ENCODE measurements at places on chromosomes 6 and 20. TPM values are rescaled to one million over a fixed set of nuclear protein-coding genes. Genes with fewer than 3 reads are reported as not detected.

- H3K4me1 ChIP-seq = no peaks in the 10 kb centered on the region
- H3K36me3 ChIP-seq = no peaks in the 10 kb centered on the region
- H3K4me3 ChIP-seq = no peak overlapping the region
- DNase-seq = no peak
- H3K27me3 ChIP-seq = no peaks in the 10 kb centered on the region
- peak overlapping the region; percentile 3 for H3K27ac ChIP-seq
Measured at GRCh38 chr20:8454137-8454712, 322.2 kb downstream of the PLCB1 start.

DNA sequence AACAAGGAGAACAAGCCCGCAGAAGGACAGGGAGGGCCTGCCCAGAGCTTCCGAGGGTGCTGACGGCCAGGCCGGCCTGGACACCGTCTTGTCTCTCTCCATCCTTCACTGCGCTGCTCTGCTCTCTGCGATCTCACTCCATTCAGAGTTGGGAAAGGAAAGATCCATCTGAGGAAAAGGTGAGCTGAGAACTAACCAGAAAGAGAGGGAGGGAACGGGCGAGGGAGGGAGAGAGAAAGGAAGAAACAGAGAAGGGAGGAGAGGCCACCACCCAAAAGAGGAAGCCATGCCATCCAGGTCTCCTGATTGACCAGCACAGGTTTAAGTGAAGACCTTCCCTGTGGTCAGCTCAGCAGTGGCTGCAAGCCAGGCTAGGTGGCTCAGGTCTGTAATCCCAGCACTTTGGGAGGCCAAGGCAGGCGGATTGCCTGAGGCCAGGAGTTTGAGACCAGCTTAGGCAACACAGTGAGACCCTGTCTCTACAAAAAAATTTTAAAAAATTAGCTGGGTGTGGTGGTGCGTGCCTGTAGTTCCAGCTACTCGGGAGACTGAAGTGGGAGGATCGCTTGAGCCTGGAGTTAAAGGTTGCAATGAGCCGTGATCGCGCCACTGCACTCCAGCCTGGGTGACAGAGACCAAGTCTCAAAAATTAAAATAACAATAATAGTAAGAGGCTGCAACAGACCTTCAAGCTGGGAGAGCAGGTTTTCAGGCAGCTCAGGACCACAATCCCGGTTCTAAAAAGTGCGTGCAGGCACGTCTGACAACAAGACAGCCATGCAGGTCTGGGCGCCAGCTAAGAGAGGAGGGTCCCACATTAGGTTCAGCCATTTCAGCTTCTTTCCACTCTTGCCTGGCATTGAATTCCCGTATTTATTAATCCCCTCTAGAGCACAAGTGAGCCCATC lies 34.2 kb upstream of the DLGAP4 start:
- no peak overlapping the region for H3K4me3 ChIP-seq
- H3K27ac ChIP-seq = no peak overlapping the region
- no peaks in the 10 kb centered on the region for H3K4me1 ChIP-seq
- H3K27me3 ChIP-seq = peaks cover 21% of the 10 kb centered on the region
- no peaks in the 10 kb centered on the region for H3K36me3 ChIP-seq
- DNase-seq = peak; percentile 24

The ABT1 gene
- total RNA-seq = 19.4 TPM

DNA sequence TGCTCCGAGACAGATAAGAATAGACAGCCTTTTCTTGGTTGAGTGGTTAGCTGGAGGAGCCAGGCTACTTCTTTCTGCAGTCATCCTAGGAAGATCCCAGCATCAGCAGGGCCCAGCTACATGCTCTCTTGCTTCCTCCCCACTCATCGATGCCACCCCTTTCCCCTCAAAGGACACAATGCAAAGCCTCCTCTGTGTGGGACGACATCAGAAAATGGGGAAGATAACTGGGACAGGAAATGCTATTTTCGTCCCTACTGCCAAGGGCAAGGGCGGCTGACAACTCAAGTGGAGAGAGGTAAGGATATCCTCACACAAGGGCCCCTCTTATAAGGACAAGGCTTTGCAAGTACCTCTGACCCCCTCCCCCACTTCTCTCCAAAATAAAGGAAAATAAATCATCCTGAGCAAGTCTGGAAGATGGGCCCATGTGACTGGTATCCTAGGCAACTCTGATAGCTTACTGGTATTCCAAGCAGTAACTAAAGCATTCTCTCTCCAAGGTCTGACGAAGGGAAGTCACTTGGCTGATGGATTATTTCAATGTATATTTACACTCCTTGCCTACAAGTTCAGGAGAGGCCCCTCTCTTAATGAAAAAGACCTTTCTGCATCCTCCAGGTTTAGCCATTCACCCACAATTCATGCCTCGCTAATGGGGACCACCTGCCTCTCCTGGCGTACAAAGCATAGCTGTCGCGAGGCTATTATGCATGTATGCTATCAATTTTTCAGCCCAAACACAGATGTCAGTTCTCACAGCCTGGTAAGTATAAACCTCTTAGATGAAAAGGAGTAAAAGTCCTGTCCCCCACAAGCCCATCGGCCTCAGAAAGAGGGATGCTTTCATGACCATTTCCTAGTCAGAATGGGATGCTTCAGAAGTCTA lies 11.3 kb downstream of the ELMO2 start:
- H3K27ac ChIP-seq = no peak overlapping the region
- H3K4me1 ChIP-seq = peaks cover 23% of the 10 kb centered on the region
- no peak overlapping the region for H3K4me3 ChIP-seq
- peaks cover 31% of the 10 kb centered on the region for H3K36me3 ChIP-seq

The RBPJL gene
- total RNA-seq = not detected

- H3K27me3 ChIP-seq = no peaks in the 10 kb centered on the region
- DNase-seq = peak; percentile 35
- no peak overlapping the region for H3K4me3 ChIP-seq
- no peak overlapping the region for H3K27ac ChIP-seq
- H3K36me3 ChIP-seq = no peaks in the 10 kb centered on the region
Measured at GRCh38 chr20:44089987-44090674, 96.9 kb downstream of the JPH2 start.

GRCh38 chr6:111854683-111855082 lies 18.6 kb downstream of the FYN start:
- no peak for DNase-seq
- H3K4me1 ChIP-seq = peaks cover 45% of the 10 kb centered on the region
- no peaks in the 10 kb centered on the region for H3K36me3 ChIP-seq
- H3K4me3 ChIP-seq = no peak overlapping the region
- no peaks in the 10 kb centered on the region for H3K27me3 ChIP-seq
- H3K27ac ChIP-seq = no peak overlapping the region

- H3K27ac ChIP-seq = no peak overlapping the region
- no peaks in the 10 kb centered on the region for H3K27me3 ChIP-seq
- H3K36me3 ChIP-seq = peaks cover 4% of the 10 kb centered on the region
- H3K4me1 ChIP-seq = no peaks in the 10 kb centered on the region
Measured at GRCh38 chr6:157659536-157660271, 163.3 kb upstream of the SNX9 start.

- DNase-seq = no peak
- H3K4me1 ChIP-seq = peaks cover 15% of the 10 kb centered on the region
- H3K36me3 ChIP-seq = no peaks in the 10 kb centered on the region
- H3K27me3 ChIP-seq = no peaks in the 10 kb centered on the region
Measured at GRCh38 chr20:8627340-8628004, 441.4 kb upstream of the PLCB4 start.

The FAM184A gene
- 5.3 TPM for total RNA-seq

- no peak for DNase-seq
- H3K4me1 ChIP-seq = peaks cover 18% of the 10 kb centered on the region
- H3K27ac ChIP-seq = no peak overlapping the region
- no peaks in the 10 kb centered on the region for H3K36me3 ChIP-seq
- H3K27me3 ChIP-seq = no peaks in the 10 kb centered on the region
- no peak overlapping the region for H3K4me3 ChIP-seq
Measured at GRCh38 chr6:112085286-112086065, 1.8 kb downstream of the TUBE1 start.

The FAM83C gene
- total RNA-seq = not detected

DNA sequence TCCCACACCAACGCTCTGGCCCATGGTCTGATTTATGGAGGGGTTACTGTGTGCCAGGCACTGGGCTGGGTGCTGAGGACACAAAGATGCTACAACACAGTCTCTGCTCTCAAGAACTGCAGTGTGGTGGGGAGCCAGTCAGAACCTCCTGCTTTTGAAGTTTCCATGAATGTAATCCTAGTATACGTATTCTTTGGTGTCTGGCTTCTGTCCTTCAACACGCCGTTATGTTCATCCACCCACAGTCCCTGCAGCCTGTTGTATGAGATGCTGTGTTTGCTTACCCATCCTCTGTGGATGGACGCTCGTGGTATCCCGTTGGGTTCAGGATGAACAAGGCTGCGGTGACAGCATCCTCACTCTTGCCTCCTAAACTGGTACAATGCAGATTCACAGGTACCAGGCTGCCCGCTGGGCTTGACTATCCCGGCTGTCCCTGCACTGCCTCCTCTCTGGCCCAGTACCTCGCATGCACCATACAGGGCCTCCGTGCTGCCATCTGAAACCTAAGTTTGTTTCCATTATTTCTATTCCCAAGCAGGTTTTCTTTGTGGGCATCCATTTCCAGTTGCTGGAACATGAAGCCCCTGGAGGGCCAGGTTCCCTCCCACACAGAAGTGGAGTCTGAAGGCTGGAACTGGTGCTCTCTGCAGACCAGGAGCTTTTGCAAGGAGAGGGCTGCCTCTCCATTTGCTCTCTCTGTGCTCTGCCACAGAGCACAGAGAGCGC lies 364.5 kb downstream of the ZFAND3 start:
- H3K4me1 ChIP-seq = no peaks in the 10 kb centered on the region
- no peak overlapping the region for H3K4me3 ChIP-seq
- H3K36me3 ChIP-seq = no peaks in the 10 kb centered on the region

DNA sequence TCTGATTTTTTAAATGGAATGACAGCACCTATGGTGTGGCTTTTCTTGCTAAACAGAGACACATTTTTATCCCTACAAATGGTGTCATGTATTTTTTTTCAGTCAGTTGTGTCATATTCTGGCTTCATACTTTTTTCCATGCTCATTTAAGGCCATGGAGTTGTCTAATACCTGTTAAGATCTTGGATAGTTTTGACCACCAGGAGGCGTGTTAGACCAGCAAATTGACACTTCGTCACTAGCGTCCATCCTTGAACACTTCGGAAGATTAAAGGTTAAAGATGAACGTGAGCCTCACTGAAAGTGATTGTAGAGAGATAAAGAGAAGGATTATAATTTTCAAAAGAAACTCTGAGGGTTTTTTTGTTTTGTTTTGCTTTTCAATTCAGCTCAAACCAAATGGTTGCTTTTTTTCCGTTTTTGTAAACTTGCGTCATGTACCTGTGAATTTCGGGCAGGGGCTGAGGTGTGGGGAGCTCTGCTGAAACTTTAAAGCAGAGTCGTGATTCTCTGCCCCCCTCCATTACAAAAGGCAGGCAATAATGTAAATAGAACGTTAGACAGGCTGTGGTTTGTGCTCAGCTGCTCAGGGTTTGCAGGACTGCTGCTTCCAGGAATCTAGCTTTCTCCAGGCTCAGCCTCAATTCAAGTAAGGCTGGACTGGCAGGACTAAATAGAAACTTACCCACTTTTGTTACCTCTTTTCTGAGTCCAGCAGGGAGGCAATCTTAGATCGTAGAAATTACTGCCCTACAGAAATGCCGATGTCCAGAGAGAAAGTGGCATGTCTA lies 245.1 kb downstream of the FOXA2 start:
- H3K27ac ChIP-seq = no peak overlapping the region
- H3K36me3 ChIP-seq = no peaks in the 10 kb centered on the region
- no peaks in the 10 kb centered on the region for H3K4me1 ChIP-seq

The RSPH9 gene
- 0.16 TPM for total RNA-seq

The SLC22A16 gene
- 0.36 TPM for total RNA-seq

DNA sequence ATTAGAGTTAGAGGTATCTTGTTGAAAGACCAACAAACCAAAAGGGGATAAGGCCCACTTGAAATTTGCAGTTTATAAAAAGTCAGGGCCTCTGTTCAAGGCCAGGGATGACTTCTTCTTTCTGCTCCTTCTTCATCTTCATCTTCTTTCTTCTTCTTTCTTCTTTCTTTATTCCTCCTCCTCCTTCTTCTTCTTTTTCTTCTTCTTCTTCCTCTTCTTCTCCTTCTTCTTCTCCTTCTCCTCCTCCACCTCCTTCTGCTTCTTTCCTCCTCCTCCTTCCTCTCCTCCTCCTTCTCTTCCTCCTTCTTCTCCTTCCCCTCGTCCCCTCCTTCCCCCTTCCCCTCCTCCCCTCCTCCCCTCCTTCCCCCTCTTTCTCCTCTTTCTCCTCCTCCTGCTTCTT lies 18.4 kb upstream of the ZNF292 start:
- no peaks in the 10 kb centered on the region for H3K27me3 ChIP-seq
- no peaks in the 10 kb centered on the region for H3K36me3 ChIP-seq
- H3K27ac ChIP-seq = no peak overlapping the region
- DNase-seq = no peak

GRCh38 chr6:167073679-167074274 lies 49.1 kb upstream of the CCR6 start:
- no peak for DNase-seq
- H3K27me3 ChIP-seq = no peaks in the 10 kb centered on the region
- no peak overlapping the region for H3K4me3 ChIP-seq
- no peaks in the 10 kb centered on the region for H3K36me3 ChIP-seq
- no peaks in the 10 kb centered on the region for H3K4me1 ChIP-seq

DNA sequence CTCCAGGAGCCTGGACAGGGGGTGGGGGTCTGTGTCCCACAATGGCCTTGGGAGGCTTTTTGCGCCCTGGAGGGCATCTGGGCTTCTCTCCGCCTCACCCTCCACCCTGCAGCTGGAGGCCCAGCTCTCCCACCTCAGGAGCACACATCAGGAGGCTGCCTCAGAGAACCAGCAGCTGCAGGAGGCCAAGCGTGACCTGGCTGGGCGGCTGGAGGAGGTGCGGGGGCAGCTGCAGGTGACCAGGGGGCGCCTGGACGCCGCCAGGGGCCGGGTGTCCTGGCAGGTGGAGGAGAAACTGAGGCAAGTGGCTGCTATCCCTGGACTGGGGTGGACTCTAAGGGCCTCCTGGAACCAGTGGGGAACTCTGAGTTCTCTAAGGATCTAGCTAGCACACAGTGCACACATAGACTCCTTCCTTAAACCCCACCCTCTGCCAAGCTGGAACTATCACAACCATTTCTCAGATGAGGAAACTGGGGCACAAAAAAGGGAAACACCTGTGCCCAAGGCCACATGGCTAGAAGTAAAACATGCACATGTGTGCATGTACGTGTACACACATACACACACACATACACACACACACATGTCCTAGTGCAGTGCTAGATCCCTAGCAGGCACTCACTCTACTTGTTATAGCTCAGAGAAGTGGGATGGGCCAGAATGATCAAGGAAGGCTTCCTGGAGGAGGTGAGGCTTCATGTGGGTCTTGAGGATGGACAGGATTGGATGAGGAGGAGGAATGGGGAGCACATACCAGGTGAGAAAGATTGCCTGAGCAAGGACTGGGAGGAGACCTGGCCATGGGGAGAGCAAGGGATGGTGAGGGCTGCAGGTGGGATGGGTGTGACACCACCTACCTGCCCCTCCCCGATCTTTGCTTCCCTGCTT lies 22.9 kb downstream of the RAB44 start:
- H3K4me1 ChIP-seq = no peaks in the 10 kb centered on the region

- no peaks in the 10 kb centered on the region for H3K36me3 ChIP-seq
- H3K4me3 ChIP-seq = no peak overlapping the region
- no peak overlapping the region for H3K27ac ChIP-seq
- no peaks in the 10 kb centered on the region for H3K27me3 ChIP-seq
- H3K4me1 ChIP-seq = peaks cover 16% of the 10 kb centered on the region
Measured at GRCh38 chr20:53752971-53753879, 159.6 kb upstream of the ZNF217 start.
